ENCODE measurements at places on chromosomes 12 and 14. TPM values are rescaled to one million over a fixed set of nuclear protein-coding genes. Genes with fewer than 3 reads are reported as not detected.

TTC6 gene
- total RNA-seq: 21.3 TPM

TDRD9 gene
- 2.8 TPM for total RNA-seq

ANKRD13A gene
- total RNA-seq: 50.9 TPM

KRT71 gene
- total RNA-seq: not detected

MYO1H gene
- total RNA-seq: not detected

DNA sequence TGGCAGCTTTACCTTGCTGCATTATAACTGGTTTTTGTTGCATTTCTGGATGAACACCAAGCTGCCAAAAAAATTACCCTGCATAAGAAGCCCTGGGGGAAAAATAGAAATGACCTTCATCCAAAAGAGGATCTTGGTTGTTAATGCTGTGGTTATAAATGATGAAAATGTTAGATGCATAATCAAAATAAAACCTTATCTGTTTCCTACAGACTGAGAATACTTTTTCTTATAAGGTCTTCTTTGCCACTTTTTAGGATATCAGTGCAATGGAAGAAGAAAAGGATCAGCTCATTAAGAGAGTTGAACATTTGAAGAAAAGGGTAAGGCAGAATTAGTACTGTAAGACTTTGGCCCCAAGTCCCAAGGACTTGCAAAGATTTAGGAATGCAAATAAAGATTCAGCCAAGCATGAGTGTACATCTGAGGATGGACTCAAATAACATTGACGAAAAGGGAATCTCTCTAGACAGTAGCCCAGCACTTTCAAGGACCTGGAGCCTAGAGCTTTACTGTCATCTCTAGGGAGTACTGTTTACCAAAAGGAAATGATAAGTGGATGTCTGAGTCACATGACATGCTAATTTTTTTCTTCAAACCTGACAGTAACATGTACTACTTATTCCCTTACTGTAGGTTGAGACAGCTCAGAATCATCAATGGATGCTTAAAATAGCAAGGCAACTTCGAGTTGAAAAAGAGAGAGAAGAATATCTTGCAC, 10.7 kb downstream of the IFT81 start:
- DNase-seq: no peak

DNA sequence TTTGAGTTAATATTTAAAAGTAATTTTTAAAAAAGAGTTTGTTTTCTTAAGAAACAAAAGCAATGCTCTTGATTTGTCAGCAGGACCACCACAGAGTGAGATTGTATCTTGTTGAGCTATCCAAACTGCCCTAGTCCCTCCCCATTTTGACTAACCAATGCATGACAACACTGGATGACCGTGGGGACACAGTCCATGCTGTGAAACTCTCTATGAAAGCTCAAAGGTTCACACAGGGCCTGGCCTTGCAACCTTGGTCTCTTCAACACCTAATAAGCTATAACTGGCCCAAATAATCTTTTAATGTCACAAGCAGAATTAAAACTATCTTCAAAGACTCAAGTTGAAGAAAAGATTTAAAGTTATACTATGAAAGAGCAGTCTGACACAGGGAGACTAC, 13.5 kb downstream of the ETFRF1 start:
- DNase-seq: no peak

GRCh38 chr14:65173973-65174693, 71.8 kb upstream of the MAX start:
- DNase-seq: no peak

DNA sequence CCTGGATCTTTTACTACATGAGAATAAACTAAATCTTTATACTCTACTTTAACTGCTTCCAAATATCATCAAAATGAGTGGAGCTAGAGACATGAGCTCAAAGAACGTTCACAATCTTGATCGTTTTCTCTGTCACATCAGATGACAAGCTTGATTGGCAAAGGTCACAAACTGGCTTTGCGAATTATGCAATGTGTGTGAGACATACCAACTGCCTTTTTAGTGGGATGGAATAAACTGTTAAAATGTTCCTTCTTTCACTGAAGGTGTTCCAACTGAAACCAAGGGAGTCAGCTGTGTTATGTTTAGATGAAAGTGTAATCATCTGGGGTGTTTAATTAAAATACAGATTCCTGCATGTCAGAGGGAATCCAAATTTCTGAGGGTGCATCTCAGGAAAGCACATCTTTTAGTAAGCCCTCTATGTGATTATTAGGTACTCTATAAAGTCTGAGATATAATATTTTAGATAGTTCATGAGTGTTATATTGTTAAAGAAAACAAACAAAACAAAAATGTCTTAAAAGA, 21.9 kb downstream of the KITLG start:
- no peak for DNase-seq

KRT76 gene
- total RNA-seq: not detected

WNT1 gene
- total RNA-seq: not detected

LRP10 gene
- 128 TPM for total RNA-seq

DNA sequence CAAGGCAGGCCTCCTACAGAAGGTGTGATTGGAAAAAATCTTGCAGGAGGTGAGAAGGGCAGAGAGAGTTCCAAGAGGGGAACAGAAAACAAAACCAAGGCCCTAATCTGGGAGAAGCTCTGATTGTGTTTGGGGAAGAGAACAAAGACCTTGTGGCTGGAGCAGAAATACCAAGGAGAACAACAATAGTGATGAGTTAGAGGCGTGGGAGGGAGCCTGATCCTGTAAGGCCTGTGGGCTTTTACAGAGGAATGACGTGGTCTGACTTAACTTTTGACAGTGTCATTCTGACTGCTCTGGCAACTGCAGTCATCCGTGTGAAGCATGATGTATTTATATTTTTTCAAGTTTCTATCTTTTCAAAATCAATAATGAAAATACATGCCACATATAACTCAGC, 200.6 kb downstream of the ANO4 start:
- no peak for DNase-seq

DNA sequence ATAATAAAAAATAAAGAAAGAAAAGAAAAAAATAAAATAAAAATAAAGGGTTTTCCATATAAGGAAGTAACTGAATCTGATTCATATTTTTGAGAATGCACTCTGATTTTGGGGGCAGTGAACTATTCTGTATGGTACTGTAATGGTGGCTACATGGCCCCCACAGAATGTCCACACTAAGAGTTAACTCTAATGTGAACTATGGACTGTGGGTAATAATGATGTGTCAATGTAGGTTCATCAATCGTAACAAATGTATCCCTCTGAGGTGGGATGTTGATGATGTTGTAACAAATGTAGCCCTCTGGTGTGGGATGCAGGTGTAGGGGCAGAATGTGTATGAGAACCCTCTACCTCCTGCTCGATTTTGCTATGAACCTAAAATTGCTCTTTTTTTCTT, 13.8 kb downstream of the KRT8 start:
- DNase-seq: no peak

DNA sequence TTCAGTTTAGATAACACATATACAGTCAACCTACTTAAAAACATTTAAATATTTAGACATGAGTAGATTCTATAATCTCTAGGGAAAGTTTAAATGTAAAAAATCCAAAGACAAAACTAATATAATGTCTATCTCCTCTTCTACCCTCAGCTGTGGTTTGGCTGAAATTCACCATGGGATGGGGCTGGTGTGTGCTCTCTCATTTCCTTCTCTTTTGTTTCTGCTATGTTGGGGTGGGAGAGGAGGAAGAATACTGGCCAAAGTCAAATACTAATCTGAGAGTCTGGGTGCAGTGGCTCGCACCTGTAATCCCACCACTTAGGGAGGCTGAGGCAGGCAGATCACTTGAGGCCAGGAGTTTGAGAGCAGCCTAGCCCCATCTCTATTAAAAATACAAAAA, 1673.9 kb upstream of the SEL1L start:
- DNase-seq: no peak

DNA sequence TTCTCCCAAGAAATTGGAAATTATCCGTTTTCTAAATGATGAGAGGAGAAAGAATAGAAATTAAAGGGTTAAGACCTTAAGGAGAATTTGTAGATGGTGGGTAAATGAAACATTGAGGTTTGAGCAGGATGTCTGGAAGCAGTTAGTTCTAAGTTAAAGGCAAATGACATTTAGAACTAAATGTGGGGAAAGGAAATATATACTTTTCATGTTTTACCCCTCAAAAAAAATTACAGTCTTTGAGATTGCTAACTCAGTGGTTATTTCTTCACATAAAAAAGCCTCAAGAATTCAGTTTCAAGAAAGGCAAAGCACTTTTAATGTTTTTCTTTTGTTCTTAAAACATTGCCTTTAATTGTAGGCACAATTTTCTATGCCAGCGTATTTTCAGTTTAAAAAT, 114.0 kb downstream of the PLEKHA5 start:
- DNase-seq: no peak

ESR2 gene
- 14.5 TPM for total RNA-seq

DNA sequence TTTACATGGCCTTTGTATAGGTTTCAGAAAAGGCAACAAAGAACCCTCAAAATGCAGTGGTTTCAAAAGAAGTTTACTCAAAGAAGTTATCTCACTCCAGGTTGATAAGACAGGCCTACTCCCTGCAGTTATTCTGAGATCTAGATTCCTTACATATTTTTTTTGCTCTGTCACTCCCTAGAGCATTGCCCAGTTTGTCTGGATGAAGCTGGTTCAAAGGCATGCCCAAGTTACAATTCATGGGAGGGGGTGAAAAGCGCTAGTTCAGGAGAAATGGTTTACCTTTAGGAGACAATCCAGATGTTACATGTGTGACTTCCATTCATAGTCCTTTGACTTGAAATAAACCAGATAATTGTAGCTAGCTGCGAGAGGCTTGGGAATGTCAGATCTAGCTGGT, 115.0 kb downstream of the TPH2 start:
- no peak for DNase-seq

DNA sequence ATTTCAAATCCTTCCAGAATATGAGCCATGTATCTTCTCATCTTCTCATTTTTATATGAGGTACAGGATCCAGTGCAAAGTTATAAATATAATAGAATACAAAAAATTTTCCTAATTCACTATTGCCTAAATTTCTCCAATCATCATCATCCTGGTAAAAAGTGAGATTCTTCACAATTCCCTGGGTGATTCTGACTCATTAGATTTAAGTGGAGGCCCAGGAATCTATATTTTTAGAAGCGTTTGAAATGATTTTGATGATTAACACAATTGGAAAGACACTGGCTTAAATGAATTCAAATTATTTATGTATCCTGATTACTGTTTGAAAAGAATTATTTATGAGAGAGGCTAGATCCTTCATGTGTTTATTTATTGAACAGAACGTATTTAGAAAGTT, 380.3 kb upstream of the PDE3A start:
- DNase-seq: no peak

- no peak for DNase-seq
These were observed 6.8 kb upstream of the SLC38A2 start for GRCh38 chr12:46379352-46379751.

PTGDR gene
- 2.7 TPM for total RNA-seq
